ENCODE measurements at places on chromosomes 2 and 18.

DNA sequence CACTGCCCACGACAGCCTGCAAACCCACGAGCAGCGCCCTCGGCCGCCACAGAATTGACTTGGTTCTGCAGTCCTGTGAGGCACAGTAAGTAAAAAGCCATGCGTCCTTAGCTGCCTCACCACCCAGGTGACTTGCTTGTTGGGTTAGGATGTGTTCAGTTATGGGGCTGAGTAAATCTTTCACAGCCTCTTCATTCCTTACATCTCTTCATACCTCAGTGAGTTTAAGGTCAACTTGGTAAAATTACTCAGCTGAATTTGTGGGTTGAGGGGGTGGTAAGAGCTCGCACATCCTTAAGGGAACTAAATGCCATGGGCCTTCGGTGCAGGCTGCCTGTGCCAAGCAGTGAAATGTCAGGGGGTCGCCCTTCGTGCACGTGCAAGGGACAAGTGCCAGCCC, 165.2 kb upstream of the ALKAL2 start:
- no peak for DNase-seq

- DNase-seq = no peak
Measured at GRCh38 chr2:171226461-171226860, 65.8 kb upstream of the TLK1 start.

DNA sequence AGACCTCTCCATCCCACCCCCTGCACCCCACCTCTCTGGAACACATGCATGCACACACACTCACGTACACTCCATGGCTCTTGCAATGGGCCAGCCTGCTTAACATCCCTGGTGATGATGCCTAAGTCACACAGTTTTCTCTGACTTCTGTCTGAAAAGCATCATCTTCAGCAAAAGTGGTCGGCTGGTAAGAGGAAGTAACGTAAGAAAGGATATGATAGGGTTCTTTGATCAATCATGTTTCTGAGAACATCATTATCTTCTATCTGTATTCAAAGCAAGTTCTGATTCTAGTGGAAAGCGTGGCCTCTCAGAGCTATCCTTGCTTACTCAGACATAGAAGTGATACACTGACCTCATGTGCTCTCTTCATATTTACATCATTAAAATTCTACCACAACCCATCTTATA, 11.4 kb upstream of the NDUFV2 start:
- no peak for DNase-seq

DNA sequence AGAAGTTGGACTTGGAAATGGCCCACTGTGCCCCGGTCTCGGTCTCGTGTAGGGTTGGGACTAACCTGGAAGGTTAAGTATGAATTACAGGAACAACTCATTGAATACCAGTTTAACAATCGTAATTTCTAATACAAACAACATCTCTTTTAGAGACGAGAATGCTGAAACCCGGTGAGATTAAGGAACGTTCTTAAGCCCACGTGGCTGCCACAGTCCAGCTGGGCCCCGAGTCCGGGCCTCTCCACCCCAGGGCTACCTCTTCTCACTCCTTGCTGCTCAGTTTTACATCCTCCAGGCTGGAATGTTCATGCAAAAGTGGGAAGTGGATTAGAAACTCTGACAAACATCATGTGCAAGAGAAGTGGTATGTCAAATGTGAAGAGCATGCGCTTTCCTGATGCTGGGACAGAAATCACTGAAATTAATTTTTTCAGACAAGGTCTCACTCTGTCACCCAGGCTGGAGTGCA, 29.4 kb downstream of the NGEF start:
- DNase-seq = no peak

GRCh38 chr2:45637440-45637839, 14.0 kb upstream of the PRKCE start:
- DNase-seq = no peak

- DNase-seq = no peak
Measured at GRCh38 chr2:100546469-100546868, 16.3 kb upstream of the PDCL3 start.

- DNase-seq = no peak
Measured at GRCh38 chr2:176390276-176391147, 121.3 kb downstream of the MTX2 start.

DNA sequence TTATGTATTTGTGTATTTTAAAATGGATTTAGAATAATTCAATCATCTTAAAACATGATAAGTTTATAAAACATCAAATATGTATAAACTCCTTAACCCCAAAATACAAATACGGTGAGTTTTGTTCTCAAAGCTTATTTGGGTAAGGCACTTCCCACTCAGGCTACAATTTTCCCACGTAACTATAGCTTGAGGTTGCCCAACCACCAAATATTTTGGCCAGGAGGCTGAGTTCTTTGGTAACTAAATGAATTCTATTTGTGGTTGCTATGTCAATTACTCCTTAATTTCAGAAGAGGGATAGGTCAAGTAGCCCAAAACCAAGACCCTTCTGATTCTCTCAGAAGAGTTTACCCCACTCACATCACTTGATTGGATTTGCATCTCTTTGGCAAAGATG, 70.4 kb downstream of the MYL12B start:
- DNase-seq = no peak

DNA sequence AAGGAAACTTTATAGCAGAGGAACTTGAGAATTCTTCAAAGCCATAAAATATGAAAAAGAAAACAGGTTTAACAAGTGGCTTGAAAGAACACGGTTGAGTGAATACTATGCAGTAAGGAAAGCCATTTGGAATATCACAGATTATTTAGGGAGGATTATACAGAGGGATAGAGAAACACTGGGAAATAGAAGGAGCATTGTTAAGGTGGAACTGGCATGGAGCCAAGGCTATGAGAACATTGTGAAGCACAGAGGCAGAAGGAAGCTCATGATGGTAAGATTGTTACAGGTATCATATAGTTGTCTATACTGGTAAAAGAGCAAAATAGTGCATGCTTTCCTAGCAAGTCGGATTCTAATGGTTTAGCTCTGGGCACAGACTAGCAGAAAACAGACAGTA, 87.1 kb downstream of the SS18 start:
- no peak for DNase-seq

- no peak for DNase-seq
Measured at GRCh38 chr2:189821953-189822748, 37.9 kb downstream of the PMS1 start.

DNA sequence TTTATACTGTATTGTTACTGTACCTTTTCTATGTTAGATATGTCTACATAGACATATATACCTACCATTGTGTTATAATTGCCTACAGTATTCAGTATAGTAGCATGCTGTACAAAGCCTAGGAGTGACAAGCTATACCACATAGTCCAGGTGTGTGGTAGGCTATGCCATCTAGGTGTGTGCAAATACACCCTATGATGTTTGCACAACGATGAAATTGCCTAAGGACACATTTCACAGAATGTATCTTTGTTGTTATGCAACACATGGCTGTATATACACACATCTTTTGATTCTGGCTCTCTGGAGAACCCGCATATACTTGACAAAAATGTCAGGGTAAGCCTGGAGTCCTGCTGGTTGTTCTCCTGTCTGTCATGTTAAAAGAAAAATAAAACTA, 85.1 kb downstream of the BCL2L11 start:
- no peak for DNase-seq

- DNase-seq = no peak
Measured at GRCh38 chr2:120465012-120465700, 119.2 kb downstream of the INHBB start.

DNA sequence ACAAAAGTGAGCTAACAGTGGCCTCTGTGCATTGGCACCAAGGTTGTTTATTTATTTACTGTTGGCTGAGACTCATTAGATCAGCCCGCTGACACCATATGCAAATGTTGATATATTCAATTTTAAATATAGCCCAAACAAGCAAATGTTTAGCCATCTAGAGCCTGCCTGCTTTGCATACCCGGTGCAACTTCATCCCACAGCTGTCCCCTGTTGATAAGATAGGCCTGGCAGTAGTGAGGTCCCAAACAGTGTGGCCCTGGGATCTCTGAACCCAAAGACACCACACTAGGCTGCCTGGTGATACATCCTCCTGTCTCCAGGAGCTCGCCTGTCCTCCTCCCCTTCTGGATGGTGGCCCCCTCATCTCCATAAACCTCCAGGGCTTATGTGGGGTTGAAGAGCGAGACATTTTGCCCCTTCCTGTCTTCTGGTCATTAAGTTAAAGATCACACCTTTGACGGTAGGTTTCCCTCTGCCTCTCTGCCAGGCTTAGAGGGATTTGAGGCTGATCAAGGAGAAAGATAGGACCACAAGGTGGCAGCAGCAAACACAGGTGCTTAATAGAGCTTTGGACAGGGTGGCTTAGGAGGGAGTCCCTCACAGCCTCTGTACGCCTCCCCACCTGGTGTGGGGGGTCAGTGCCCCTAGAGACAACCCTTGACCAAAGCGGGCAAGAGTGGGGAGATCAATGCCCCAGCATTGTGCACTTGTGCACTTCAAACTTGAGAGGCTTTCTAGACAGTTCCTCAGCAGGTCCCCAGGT, 23.7 kb upstream of the MYO5B start:
- no peak for DNase-seq

GRCh38 chr2:188869550-188869949, 104.6 kb upstream of the COL3A1 start:
- DNase-seq = no peak

GRCh38 chr2:41836948-41837347, 210.9 kb upstream of the PKDCC start:
- DNase-seq = no peak

DNA sequence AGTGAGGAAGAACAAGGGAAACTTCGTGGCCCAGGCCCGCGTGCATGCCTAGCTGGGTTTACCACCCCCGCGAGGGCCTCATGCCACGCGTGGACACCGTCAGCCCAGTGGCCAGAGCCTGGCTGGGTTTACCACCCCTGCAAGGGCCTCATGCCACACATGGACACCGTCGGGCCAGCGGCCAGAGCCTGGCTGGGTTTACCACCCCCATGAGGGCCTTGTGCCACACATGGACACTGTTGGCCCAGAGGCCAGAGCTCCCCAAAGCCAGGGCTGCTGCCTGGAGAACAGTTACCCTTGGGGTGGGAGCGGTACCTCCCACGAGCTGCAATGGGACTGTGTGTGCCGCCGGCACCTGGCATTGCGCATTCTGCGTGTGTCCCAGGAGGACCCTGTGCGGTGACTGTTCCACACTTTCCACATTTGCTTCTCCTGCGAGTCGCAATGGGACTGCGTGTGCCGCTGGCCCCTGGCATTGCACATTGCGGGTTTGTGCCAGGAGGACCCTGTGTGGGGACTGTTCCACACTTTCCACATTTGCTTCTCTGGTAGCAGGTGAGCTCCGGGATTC, 105.6 kb upstream of the CTDP1 start:
- no peak for DNase-seq

GRCh38 chr18:6874315-6874714, 144.8 kb downstream of the ARHGAP28 start:
- no peak for DNase-seq

DNA sequence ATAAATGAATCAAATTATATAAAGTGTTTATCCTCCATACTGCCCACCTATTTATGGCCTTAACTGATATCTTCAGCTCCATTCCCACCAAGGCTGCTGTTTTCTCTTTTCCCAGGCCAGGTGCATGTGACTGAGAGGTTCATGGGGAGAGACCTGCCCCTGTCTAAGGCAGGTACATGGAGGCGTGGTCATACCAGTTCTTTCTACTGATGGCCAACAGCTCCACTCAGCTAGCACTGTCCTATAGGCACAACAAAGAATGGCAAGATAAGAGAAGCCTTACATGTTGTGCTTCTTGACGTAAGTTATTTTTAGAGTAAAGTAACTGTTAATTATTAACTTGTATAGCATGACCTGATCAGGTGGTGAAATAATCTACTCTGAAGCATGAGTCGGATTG, 16.8 kb downstream of the AKAIN1 start:
- no peak for DNase-seq

DNA sequence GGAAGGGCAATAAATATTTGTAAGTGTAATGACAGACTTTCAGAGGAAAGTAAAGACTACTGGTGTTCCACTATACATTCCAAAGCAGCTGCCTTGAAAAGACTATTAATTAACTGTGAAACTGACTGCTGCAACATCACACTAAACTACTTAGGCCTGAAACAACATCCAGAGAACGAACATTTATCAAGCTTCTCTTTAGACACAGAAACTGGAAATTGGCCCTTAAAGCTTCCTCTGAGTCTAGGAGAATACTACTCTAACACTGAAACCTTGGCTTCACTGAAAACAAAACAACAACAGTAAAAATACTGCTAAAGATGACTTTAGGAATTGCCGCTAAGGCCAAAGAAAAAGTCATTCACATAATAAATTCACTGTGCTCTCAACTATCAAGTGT, 74.6 kb downstream of the ESCO1 start:
- no peak for DNase-seq

DNA sequence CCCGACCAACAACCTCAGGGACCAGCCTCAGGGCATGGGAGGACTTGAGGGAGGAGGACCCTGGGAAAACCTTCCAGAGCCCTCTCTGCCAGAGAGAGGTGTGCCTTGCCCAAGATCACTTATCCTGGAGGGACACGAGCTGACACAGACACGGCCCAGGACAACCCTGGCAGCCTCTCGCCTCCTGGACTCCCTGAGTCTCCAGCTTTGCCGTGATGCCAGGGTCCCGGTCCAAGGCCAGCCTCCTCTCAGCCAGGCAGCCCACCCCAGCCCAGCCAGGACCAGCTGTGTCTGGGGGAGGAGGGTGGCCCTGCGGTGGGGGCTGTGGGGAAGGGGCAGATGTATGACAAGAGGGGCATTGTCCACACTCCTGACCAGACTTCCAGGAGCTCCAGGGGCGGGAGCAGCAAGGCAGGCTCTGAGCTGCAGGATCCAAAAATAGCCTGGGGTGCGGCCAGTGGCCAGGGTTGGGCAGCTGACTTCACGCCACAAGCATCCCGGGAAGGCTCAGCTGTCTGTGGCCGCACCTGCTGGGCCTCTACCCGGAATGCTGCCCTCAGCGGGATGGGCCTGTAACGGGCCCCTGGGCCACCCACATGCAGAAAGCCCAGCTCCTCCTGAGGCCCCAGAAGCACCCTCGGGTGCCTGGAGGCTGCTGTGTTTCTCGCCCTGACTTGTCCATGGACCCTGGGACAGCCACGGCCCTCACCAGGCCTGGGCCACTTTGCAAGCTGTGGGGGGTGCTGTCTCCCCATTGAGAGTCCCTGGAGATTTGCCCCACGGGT, 65.5 kb upstream of the GPC1 start:
- DNase-seq = no peak

DNA sequence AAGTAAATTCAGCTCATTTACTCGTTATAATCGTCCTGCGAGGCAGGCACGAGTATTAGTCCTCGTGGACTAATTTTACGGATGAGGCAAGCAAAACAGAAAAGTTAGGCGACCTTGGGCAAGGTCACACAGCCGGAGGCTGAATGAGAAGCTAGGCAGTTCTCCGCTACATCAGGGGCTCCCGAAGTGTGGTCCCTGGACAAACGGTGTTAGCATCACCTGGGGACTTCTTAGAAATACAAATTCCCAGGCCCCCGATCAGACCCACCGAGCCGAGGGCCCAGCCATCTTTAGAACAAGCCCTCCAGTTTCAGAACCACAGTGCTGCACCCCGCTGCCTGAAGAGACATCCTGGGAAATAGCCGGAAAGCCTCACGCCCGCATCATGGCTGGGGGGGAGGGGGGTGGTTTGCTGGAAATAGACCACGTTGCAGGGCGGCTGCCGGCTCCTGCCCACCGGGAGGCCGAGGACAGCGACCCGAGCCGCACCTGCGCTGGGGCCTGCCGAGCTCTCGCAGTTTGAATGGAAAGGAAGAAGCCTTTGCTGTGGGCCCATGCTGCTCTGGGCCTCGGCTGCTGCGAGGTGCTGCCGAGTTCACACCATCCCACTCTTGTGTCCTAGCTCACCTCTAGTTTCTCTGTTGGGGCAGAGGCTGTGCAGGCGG, 72.2 kb downstream of the TFCP2L1 start:
- no peak for DNase-seq

GRCh38 chr18:39806525-39806924, 2148.5 kb upstream of the PIK3C3 start:
- no peak for DNase-seq
